ENCODE measurements at places on chromosomes 13 and 19. TPM values are rescaled to one million over a fixed set of nuclear protein-coding genes. Genes with fewer than 3 reads are reported as not detected.

Gene MPV17L2
- total RNA-seq, result 8.5 TPM

Gene ACER1
- total RNA-seq, result not detected

Gene LIM2
- not detected for total RNA-seq

Gene SERP2
- total RNA-seq, result not detected

Gene ATP4B
- not detected for total RNA-seq

Gene KDELR1
- 425 TPM for total RNA-seq

Gene DCT
- total RNA-seq, result not detected

Gene RGCC
- total RNA-seq, result 12.0 TPM

Gene ZNF285
- 2.5 TPM for total RNA-seq

Gene MYO1F
- 0.24 TPM for total RNA-seq

Gene N4BP2L1
- 0.83 TPM for total RNA-seq

Gene MEDAG
- 0.10 TPM for total RNA-seq

Gene TMEM86B
- total RNA-seq, result 3.9 TPM

Gene ANKRD10
- 60.3 TPM for total RNA-seq

Gene KL
- 0.05 TPM for total RNA-seq

Gene ZNF549
- 2.2 TPM for total RNA-seq

Gene IZUMO2
- not detected for total RNA-seq

Gene DHPS
- total RNA-seq, result 43.8 TPM

Gene CADM4
- total RNA-seq, result 8.9 TPM

Gene C3
- 51.0 TPM for total RNA-seq

Gene MBD3L3
- not detected for total RNA-seq

Gene LILRA2
- not detected for total RNA-seq

Gene CD79A
- total RNA-seq, result 0.71 TPM

Gene KLF1
- 0.08 TPM for total RNA-seq

Gene HS6ST3
- not detected for total RNA-seq

Gene THSD1
- total RNA-seq, result 6.2 TPM

Gene FAM124A
- total RNA-seq, result 2.1 TPM

Gene ZNF430
- total RNA-seq, result 1.5 TPM

Gene CEACAM7
- total RNA-seq, result 0.03 TPM

Gene DHDH
- 1.6 TPM for total RNA-seq

Gene CBLC
- not detected for total RNA-seq

Gene RNU6-9
- total RNA-seq, result not detected

Gene GRIN2D
- 8.9 TPM for total RNA-seq

Gene AP1M2
- 29.1 TPM for total RNA-seq

Gene PRSS57
- 0.23 TPM for total RNA-seq

Gene LGALS13
- not detected for total RNA-seq

Gene KLK7
- not detected for total RNA-seq

Gene MUC16
- total RNA-seq, result 0.06 TPM
